HuH-7.5 (cell line): ENCODE measurements at places on chromosomes 6 and 20.

- peak; percentile 77 for DNase-seq
These were observed 9.4 kb upstream of the FRMD1 start for GRCh38 chr6:168088161-168089053.

DNA sequence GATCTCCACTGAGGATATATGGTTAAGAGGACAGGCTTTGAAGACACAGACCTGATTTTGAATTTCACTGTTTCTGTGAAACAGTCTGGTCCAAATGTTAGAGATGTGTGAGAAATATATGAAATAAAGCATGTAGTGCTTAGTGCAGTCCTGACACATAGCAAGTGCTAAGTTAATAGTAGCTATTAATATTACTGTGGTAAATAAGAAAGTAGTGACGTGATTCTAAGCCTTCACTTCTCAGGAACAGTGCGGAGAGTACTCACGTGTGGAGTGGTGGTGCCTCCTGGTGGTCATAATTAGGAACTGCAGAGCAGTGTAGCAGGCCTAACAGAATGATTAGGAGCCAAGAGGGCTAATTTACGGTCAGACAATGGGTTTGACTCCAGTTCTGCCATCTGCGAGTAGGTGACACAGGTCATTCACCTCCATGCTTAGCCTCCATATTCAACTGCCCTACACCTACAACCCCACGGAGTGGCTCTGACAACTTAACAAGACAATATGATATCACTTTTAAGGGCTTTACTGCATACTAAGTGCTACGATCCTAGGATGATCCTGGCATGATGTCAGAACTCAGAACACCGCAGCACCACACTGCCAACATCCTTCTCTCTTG lies 106.2 kb downstream of the JPH2 start:
- DNase-seq, result peak; percentile 83

- no peak for DNase-seq
These were observed 117.5 kb downstream of the FAM120B start for GRCh38 chr6:170423814-170424603.

DNA sequence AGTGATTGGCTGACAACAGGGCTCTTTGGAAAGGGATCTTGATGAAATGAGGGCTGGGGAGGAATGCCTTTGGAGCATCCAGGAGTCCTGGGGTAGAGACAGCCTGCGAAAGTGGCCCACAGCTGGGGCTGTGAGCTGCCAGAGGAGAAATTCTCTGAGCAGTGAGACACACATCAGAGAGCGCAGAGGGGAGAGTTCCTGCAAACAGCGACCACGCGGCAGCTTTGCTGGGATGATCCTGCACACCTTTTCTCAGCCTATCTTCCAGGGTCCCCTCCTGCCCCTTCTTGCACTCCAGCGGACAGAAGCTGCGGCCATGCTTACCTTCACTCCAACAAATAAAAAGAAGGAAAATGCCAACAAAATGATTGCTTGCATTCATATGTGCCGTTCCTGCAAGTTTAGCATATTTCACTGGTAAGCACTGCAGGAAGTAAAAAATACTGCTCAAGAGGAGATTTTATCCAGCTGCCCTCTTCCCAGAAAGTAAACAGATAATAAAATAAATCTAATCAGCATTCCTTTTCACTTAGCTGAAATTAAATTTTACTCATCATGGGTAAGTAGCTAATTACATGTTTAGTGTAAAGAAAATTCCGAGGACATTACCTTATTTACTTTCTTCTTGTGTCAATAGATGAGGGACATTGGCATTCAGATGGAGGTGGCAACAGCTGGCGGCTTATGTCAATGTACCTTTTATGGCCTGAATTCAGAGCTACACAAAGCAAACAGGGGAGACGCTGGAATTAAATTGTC lies 339.9 kb upstream of the ARID1B start:
- DNase-seq, result no peak

DNA sequence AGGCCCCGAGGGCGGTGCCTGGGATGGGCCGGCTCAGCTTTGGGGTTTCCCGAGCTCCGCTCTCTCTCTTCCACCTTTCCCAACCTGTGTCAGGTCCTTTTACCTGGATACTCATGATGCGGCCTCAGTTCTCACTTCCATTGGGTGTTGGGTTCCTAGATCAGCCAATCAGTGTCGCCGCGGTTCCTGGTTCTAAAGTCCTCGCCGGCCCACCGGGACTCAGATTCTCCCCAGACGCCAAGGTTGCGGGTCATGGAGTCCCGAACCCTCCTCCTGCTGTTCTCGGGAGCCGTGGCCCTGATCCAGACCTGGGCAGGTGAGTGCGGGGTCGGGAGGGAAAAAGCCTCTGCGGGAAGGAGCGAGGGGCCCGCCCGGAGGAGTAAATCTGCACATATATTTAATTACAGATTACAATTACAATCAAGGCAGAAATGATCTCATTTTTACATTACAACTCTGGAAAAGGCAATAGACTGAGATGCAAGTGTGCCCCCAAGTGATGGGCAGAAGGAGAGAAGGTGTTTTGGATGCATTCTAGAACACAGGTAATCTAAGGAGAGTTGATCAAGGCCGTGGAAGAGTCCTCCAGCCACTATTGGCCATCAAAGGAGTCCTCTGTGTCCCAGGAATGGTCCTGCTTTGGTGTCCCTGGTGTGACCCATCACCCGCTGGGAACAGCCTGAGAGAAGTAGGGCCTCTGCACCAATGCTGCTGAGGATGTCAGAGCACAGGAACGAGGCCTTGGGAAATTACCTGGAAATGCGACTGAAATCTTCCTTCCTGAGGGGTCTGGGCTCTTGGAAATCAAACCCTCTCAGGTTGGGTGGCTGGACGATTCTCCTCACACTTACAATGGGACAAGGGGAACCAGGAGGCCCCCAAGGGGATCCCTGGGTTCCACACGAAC lies 34.7 kb upstream of the MICB start:
- peak; percentile 25 for DNase-seq

DNA sequence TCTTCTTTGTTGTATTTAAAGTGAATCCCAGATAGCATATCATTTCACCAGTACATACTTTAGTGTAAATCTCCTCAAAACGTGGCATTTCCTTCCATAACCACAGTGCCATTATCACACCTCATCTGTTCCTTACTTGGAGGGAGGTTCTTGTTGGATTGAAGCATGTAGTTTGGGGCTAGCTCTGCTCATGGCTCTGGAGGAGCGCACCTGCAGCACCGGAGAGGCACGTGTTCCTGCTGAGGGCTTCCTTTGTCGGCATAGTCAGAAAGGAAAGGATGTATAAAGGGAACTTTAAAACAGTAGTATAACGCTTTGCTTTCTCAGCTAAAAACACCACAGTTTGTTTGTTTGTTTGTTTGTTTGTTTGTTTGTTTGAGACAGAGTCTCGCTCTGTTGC lies 121.7 kb upstream of the TMEM181 start:
- DNase-seq, result no peak

- no peak for DNase-seq
These were observed 50.0 kb upstream of the SCGN start for GRCh38 chr6:25601800-25602673.

DNA sequence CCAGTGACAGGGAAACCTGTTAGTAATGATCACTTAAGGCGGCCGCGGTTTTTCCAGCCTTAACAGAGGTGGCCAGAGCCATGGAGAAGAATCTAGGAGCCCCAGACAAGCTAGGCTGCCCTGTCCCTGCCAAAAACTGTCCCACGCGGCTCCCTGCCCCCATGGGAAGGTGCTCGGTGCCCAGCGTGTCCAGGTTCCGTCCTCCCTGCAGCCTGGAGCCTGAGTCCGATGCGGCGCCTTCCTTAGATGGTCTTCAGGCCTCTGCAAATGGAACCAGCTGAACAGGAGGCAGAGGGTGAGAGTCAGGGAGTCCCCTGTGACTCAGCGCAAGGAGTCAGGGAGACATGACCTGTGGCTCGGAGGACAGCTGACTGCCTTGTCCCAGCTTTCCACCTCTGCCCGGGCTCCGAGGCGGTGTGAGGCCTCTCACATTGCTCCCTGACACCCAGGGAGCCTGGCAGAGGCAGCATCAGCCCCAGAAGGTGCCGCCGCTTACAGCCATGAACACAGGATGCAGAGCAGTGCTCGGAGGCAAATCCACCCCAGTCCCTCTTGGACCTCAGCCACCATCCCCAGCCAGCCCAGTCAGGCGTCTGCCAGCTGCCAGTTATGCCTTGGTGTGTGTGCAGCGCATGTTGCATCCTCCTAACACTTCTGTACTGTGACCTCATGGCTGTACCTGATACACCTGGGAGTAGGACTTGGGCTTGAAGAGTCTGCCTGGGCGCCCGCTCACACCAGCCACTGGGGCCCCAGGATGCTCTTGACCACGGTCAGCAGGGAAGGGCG lies 377.7 kb downstream of the CDH4 start:
- DNase-seq, result no peak

- DNase-seq, result no peak
These were observed 4.2 kb downstream of the CDK19 start for GRCh38 chr6:110810896-110811586.

DNA sequence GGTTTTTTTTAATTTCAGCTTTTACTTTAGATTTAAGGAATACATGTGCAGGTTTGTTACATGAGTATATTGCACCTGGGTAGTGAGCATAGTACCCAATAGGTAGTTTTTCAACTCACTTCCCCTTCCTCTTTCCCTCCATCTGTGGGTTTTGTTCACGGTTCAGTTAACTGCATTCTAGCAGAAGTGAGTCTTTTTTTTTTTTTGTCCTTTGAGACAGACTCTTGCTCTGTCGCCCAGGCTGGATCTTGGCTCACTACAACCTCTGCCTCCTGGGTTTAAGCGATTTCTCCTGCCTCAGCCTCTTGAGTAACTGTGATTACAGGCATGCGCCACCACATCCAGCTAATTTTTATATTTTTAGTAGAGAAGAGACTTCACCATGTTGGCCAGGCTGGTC lies 8.7 kb downstream of the UBR2 start:
- no peak for DNase-seq

DNA sequence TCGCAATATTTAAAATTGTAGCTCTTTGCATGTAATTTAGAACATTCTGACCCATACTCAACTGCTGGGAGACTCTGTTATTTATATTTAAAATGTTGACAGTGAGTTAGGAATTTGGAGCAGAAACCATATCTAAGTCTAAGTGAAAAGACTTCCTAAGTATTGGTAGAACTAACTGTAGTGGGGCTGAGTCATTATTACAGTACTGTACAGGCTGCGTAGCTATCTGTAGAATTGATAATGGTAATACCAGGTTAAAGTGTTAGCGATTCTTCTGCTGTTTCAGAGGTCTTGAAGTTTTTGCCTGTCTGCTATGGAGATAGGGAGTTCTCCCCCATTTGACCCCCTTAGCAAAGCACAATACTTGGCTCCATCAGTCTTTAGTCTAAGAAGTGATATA lies 3.6 kb downstream of the TOP1 start:
- no peak for DNase-seq

DNA sequence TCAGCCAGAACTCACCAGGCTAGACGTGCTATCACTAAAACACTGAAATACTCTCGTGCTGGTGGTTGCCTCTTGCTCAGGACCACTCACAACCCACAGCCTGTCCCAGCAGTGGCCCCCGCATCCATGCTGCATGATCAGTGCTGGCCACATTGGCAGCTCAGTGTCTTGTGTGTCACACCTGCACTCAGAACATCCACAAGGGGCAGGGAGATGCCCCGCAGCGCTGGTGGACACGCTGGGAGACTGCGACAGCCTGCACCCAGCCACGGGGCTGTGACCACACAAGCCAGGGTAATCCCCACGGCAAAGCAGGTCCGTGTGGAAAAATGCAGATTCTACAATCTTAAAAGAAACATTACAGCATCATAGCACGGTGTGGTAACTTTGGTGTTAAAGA lies 23.9 kb upstream of the APMAP start:
- no peak for DNase-seq

- DNase-seq, result no peak
These were observed 1.7 kb upstream of the C20orf203 start for GRCh38 chr20:32675223-32675975.

DNA sequence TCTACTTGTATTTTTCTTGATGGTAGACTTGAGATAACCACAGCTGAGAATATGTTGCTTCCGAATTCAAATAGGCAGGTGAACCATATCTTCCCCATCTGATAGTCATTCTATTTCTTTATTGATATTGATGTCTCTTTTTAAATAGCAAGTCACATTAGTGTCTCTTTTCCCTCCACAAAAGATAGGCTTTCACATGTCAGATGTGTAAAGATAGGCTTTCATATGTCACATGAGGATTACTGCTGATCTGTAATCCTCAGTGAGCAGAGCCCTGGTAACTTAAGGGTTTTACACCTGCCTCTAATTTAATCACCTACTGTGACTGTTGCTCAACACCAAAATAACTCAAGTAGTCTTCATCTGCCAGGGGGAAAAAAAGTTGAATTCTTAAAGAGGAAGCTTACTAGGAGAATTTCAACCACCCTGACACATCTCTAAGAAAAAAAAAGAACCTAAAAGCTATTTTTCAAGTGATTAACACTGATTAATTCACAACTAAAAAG lies 45.3 kb upstream of the TRDN start:
- no peak for DNase-seq

DNA sequence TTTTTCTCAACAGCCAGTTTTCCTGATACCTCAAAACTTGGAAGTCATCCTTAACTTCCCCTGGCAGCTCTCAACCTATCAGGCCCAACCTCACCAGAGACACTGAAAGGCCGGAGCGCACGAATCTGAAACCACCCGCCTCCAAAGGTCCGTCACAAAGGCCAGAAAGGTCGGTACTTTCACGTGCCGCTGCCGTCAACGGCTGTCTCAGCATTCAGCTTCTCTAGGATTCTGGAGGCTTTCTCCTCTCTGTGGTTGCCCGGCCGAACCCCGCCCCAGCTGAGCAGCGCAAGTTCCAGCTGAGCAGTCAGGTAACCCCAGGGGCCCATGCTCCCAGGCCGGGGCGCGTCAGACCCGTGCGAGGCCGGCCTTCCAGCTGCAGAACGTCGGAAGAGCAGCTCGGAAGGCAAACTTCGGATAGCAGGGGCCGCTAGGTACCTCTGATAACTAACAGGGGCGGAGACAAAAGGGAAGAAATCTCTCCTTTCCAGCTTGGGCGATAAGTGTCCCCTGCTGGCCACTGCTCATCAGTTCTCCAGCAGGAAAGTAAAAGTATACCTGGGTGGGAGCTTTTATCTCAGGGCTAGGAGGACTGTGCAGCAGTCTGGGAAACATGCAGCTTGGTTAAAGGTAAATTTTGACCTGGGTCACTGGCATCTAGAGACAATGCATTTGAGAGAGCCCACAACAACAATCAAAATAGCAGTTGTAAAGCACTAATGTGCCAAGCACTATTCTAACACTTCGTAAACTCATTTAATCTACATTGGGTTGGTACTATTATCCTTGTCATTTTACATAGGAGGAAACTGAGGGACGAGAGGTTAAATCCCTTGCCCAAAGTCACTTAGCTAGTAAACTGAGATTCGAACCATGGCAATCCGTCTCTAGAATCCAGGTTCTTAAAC lies 16.1 kb downstream of the ZSCAN12 start:
- DNase-seq, result peak; percentile 60

GRCh38 chr20:542777-543368 lies 717 bp downstream of the CSNK2A1 start:
- DNase-seq, result no peak
